ENCODE measurements at places on chromosomes 1 and 21.

GRCh38 chr1:197469620-197470210 is 201.7 kb downstream of the CRB1 start:
- no peak for DNase-seq

DNA sequence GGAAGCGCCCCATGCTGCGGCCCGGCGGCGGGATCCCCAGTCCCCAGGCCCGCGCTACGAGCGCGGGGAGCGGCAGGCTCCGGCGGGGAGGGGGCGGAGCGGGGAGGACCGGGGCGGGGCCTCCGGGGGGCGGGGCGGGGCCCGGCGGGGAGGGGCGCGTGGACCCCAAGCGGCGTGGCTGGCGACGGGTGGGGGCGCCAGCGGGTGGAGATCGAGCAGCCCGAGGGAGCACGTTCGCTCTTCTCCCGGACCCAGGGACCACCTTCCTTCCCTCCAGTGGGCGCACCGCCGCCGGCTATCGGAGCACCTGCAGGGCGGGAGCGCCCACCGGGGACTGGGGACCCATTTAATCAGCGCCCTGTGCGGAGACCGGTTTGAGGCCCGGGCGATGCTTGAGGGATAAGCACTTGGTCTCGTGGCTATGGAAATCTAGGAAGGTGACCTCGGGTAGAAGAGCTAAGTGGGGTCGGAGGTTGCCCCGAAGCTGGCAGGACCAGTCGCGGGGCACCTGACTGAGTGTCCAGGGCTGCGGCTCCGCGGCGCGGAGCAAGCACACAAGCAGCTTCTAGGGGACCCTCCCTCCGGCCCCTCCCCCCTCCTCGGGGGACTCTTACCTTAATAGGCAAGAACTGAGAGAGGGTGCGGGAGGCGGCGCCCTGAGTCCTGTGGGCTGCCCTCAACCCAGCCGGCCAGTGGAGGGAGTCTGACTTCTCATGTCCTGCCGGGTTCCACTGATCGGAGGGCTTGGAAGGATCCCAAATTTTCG is at the start of gene TSPAN2:
Gene TSPAN2, minus strand, starts transcription at position 84 of the 766 bp plus-strand sequence. Its CDS starts 71 bp downstream, at position 13.
- DNase-seq = no peak

DNA sequence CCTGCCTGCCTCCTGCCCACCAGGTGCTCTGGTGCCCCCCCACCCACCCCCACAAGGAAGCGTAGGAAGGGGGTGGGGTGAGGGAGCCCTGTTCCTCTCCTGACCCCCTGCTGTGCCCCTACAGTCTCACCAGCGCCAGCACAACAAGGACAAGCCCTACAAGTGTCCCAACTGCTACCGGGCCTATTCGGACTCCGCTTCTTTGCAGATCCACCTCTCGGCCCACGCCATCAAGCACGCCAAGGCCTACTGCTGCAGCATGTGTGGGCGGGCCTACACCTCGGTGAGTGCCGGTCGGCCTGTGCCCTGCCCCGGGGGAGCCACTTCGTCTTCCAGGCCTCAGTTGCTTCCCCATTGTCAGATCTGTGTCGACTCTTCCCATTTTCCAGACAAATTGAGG is 25.9 kb downstream of the A3GALT2 start:
- no peak for DNase-seq

DNA sequence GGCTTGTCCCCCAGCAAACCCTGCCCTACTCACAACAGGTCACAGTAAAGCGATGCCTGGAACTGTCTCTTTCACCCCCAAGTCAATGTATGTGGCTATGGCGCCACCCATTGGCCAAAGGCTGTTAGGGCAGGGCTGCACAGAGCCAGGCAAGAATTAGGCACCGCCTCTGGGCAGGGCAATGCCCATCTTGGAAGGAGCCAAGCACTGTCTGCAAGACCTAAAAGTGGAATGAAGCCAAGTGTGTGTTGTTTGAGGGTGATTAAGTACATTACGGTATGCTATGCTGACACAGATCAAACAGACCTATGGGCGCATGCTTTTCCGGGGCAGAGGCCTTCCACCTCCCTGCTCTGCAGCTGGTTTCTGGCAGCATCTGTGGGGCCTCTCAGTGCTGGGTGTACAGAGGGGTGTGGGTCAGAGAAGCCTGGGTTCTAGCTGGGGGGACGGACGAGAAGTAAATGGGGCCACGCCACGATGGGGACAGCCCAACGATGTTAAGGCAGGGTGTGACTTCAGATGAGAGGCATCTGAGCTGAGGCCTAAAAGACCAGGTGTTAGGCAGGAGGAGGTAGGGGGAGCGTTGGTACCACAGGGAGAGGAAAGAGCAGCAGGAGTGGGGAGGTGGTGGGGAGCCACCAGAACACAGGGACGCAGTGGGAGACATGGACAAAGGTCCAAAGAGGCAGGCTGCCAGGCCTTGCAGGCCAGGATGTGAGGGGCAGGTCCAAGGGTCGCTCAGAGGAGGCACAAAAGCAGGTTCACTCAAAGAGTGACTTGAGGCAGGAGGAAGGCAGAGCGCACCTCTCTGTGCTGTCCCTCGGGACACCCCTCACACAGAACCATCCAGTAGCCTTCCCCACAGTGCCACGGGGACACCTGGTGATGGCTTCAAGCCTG is 49.8 kb downstream of the ACOT7 start:
- peak; percentile 49 for DNase-seq

- no peak for DNase-seq
Measured at GRCh38 chr1:166876540-166876838, 425 bp upstream of the TADA1 start.

DNA sequence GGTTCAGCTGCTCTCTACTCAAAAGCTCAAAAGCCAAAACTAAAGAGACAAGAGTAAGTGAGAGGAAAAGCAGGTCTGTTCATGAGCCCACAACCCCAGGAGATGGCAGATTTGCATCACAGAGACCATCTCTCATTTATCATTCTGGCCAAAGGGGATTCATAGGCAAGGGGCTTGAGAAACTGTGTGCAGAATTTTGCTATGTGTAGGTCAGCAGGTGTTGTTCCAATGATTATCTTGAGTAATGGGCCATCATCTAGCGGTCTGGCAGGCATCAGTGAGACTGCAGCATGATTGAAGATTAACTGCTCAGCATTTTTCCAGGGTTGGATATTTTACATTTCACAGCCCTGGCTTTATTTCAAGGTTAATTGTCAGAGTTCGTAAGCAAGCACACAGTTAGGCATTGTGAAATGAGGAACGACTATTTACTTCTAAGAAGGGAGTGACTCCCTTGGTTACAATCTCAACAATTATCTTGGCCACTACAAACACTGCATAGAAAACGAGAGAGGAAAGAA is 1204.6 kb upstream of the TMPRSS15 start:
- no peak for DNase-seq

GRCh38 chr1:65235867-65236805 is 73.2 kb upstream of the DNAJC6 start:
- DNase-seq = peak; percentile 34

- no peak for DNase-seq
Measured at GRCh38 chr21:36718951-36719501, 20.1 kb downstream of the SIM2 start.

DNA sequence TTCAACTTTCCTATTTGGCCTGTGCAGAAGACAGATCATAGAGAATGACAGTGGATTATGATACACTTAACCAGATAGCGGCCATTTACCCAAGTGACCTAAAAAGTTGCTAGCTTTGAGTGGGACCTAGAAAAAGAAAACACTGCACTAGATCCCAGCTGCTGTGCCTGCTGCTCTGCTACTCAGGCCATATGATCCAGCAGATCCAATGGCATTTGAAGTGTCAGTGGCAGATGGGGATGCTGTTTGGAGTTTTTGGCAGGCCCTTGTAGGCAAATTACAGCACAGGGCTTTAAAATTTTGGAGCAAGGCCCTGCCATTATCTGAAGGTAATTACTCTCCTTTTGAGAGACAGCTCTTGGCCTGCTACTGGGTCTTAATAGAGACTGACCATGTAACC is 74.0 kb upstream of the KCNE2 start:
- no peak for DNase-seq

DNA sequence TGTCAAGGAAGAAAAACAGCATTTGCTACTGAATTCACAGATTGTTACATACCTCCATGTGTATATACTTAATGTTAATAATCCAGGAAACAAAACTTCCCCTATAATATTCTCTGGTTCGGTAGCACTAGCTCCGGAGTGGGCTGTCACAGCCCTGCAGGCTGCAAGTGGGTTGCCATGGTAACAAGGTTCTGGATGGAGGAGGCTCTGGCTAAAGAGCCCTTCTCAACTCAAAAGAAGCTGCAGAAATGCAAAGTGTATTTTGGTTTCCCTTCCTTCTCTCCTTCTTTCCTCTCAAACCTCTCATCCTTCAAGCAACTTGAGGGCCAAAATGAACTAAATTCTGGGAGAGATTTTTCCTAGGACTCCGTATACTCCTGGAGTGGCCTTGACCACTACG is 45.2 kb downstream of the ASTN1 start:
- DNase-seq = no peak

DNA sequence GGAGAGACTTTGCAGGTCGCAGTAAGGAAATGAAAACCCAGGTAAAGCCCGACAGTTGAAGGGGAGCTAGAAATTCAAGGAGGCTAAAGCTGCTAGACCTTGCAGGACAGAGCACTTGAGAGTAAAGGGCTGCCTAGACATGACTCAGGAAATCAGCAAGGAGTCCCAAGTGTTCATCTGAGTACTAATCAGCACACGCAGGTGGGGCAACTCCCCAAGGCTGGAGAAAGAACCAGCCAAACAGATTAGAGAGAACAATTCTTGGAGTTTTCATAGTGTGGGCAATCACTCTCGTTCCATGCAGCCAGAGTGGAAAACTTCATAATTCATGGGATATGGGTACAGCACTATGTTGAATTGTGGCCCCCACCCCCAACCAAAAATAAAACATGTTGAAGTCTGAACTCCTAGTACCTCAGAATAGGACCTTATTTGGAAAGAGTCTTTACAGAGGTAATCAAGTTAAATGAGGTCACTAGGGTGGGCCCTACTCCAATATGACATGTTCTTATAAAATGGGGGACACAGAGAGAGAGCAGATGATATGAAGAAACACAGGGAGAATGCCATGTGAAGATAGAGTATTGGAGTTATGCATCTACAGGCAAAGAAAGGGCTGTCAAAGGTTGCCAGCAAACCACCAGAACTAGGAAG is 28.0 kb downstream of the SYDE2 start:
- no peak for DNase-seq

GRCh38 chr1:116242741-116243140 is 130.3 kb upstream of the ATP1A1 start:
- no peak for DNase-seq

DNA sequence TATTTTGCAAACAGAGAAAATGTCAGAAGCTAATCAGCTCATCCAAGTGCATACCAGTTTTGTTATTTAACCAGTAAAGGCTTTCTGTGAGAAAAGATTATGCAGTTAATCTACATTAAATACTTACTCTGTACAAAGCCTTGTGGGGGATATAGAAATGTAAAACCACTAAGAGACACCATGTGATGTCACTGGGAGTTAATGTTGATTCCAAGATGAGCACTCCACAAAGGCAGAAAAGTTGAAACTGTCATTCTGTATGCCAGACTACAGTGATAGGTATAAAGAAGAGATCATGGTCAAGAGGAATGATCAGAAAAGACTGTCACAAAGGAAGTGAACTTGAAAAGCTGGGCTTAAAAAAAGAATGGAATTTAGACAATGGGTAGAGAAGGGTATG is 100.3 kb upstream of the SGIP1 start:
- DNase-seq = no peak

DNA sequence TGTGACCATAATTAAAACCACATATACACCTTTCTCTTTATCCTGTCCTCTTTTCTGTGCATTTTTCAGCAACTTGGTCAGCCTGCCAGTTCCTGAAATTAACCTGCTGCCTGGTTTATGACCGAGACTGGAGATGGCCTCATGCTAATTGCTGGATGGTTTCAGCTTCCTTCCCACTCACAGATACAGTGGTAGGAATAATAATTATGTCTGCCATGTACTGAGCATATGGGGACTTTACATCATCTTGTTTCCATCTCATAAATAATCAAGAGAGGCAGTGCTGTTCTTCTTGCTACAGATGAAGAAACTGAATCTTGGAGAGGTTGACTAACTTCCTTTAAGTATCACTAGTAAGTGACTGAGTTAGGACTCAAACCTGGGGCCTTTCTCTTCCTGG is 148.2 kb downstream of the NOS1AP start:
- no peak for DNase-seq

- DNase-seq = no peak
Measured at GRCh38 chr1:223695014-223695548, 17.3 kb upstream of the CAPN2 start.

DNA sequence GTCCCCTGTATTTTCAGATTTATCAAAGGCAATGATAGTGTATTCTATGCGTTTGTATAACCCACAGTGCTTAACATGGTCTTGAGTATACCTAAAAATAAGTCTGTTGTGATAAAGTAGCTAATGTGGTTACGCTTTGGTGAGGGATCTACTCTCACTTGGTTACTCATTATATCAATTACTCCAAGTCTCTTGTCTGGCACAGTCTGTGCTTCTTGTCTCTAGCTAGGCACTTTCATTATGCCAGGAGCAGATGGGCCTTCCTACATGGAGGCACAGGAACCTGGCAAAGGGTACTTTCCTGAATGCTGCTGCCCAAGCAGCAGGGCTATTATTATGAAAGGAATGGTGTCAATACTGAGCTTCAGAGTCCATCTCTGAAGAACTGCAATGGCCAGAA is 4.2 kb upstream of the PTPN22 start:
- no peak for DNase-seq

GRCh38 chr1:116243333-116244054 is 129.6 kb upstream of the ATP1A1 start:
- DNase-seq = no peak

GRCh38 chr1:65470766-65471165 is 50.3 kb downstream of the LEPR start:
- DNase-seq = no peak

DNA sequence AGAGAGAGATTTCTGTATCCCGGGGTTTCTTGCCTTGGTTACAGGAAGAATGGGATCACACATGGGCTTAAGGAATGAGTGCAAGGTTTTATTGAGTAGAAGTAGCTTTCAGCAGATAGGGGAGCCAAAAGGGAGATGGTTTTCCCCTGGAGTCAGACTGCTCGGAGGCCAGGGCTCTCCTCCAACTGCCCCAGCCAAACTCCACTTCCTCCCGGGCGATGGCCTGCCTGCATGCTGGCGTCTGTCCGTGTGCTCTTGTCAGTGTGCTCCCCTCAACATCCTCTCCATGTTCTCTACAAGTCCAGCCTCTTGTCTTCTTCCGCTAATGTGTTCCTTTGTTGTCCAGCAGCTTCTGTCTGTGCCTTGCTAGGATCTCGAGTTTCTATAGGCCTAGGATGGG is 421.3 kb upstream of the ADGRL2 start:
- no peak for DNase-seq

Data from AG09319 (cell line).